ENCODE measurements at places on chromosomes 12 and 14. TPM values are rescaled to one million over a fixed set of nuclear protein-coding genes. Genes with fewer than 3 reads are reported as not detected.
A peak's percentile ranks its signal among the peaks of the same experiment; 100 is the strongest.

DNA sequence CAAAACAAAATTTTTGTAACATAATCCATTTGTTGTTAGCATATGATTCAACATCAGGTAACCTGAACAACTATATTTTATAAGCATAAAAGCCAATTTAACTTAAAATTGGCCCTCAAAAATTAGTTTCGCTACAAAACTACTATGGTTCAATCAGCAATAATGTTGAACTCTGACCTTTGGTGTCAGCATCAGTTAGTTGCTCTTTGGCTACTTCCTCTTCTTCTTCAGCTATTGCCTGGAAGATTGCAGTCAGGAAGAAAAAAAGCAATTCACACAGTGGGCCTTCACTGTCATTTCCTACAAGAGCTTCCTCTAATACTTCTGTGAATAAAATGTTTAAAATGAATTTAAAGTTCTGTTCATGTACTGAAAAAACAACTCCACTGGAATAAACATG is 78.2 kb upstream of the CFL2 start:
- H3K27ac ChIP-seq, result no peak overlapping the region
- no peaks in the 10 kb centered on the region for H3K27me3 ChIP-seq
- H3K4me3 ChIP-seq, result no peak overlapping the region
- DNase-seq, result no peak

The SERPINA9 gene
- not detected for total RNA-seq

DNA sequence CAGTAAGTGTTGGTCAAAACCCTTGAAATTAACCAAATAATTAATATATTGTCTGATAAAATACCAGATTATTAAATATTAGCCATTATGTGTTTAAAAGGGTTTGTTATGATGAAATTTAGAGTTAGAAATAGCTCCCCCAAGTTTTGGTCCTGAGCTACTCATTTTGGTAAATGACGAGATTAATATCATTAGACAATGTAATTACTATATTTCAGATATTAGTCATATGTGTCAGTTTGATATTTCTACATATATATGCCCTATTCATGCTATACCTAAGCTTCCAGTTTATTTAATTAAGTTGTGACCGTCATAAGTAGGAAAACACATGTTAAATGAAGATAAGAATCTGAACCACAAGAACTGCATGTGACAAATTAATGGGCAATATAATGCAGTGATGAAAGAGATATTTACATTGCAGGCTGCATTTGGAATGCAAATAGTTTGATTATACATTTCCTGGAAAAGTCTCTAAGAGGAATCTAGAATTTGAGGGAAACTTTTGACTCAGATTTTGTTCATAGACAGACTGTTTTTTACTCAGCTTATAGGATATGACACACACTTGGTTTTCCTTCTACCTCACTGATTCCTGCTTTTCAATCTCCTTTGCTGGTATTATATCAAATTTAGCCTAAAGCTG is 70.5 kb downstream of the TBC1D30 start:
- H3K36me3 ChIP-seq, result no peaks in the 10 kb centered on the region
- no peak overlapping the region for H3K4me3 ChIP-seq
- no peak overlapping the region for H3K27ac ChIP-seq

DNA sequence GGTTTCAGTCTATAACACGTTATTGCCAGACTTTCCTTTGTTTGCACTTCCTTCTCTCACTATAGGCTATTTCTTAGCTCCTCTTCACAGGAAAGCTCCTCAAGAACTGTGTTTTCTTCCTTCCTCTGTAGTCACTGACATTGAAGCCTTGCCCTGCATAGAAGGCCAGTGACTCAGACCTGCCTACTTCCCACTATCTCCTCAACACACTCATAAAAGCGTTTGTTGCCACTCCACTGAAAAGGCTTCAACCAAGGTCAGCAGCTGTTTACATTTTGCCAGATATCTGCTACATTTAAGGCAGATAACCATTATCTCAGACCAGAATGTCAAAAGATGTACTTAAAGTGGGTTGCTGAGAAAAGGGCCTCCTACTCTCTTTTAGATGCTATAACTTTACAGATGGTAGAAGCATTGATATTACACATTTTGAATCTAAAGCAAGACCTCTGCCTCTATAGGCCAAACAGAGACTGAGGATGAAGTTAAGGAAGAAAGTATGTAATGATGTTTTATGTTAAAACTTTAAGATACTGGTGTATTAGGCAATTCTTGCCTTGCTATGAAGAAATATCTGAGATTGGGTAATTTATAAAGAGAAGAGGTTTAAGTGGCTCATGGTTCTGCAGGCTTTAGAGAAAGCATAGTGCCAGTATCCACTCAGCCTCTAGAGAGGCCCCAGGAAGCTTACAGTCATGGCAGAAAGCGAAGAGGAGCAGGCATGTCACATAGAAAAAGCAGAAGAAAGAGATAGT is 233.3 kb upstream of the FLRT2 start:
- no peaks in the 10 kb centered on the region for H3K36me3 ChIP-seq
- no peaks in the 10 kb centered on the region for H3K27me3 ChIP-seq
- no peak overlapping the region for H3K27ac ChIP-seq
- H3K4me3 ChIP-seq, result no peak overlapping the region
- no peaks in the 10 kb centered on the region for H3K4me1 ChIP-seq
- no peak for DNase-seq

The LTBP2 gene
- total RNA-seq, result 34.7 TPM

- no peaks in the 10 kb centered on the region for H3K36me3 ChIP-seq
- DNase-seq, result peak; percentile 56
- no peaks in the 10 kb centered on the region for H3K27me3 ChIP-seq
Observed at GRCh38 chr12:49903700-49904423, at the start of gene FAIM2. Gene FAIM2 (minus strand): TSS chr12:49903900. CDS start chr12:49903792, 108 bp downstream.

DNA sequence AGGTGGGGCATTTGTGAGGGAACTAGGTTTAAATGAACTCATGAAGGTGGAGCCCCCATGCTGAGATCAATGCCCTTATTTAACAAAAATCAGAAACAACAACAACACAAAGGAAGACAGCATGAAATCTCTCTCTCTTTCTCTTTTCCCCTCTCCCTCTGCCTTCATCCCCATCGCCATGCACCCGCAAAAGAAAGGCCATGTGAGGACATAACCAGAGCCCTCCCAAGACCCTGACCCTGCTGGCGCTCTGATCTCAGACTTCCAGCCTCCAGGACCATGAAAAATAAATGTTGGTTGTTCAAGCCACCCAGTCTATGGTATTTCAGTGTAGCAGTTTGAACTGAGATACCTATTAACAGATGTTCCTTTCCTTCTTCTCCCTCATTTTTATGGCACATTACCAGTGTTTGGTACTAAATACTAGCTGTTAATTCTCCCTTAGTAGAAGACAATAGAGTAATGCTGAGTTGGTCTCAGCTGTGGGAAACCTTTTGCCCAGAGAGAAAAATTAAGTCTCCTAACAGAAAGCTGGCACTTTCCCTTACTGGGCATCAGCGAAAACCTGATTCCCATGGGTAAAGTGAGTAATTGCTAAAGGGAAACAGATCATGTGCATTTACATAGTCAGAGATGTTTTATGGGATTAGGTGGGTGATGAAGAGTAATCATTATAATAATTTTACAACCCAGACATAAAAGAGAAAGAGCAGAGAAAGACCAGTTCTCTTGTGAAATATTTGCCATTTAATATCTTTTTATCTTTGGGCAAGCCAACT is 264.0 kb upstream of the PLEKHG7 start:
- H3K27ac ChIP-seq, result no peak overlapping the region
- no peaks in the 10 kb centered on the region for H3K4me1 ChIP-seq
- no peak overlapping the region for H3K4me3 ChIP-seq
- H3K27me3 ChIP-seq, result no peaks in the 10 kb centered on the region
- no peak for DNase-seq

- no peak overlapping the region for H3K4me3 ChIP-seq
- H3K4me1 ChIP-seq, result no peaks in the 10 kb centered on the region
- no peak overlapping the region for H3K27ac ChIP-seq
- no peaks in the 10 kb centered on the region for H3K36me3 ChIP-seq
Observed at GRCh38 chr12:130981911-130982310, 28.2 kb downstream of the ADGRD1 start.

The ARHGAP9 gene
- 18.9 TPM for total RNA-seq

The DAO gene
- total RNA-seq, result 1.2 TPM

The DPPA3 gene
- not detected for total RNA-seq

- H3K27me3 ChIP-seq, result no peaks in the 10 kb centered on the region
- H3K27ac ChIP-seq, result peak overlapping the region; percentile 91
- H3K4me3 ChIP-seq, result peak overlapping the region; percentile 98
- H3K4me1 ChIP-seq, result peaks cover 33% of the 10 kb centered on the region
- DNase-seq, result no peak
Observed at GRCh38 chr12:120199595-120200306, 1.2 kb downstream of the RPLP0 start.

- no peaks in the 10 kb centered on the region for H3K4me1 ChIP-seq
- H3K36me3 ChIP-seq, result no peaks in the 10 kb centered on the region
- no peak overlapping the region for H3K27ac ChIP-seq
- no peak overlapping the region for H3K4me3 ChIP-seq
- DNase-seq, result peak; percentile 23
Observed at GRCh38 chr14:94548131-94548998, 12.9 kb upstream of the SERPINA4 start.

DNA sequence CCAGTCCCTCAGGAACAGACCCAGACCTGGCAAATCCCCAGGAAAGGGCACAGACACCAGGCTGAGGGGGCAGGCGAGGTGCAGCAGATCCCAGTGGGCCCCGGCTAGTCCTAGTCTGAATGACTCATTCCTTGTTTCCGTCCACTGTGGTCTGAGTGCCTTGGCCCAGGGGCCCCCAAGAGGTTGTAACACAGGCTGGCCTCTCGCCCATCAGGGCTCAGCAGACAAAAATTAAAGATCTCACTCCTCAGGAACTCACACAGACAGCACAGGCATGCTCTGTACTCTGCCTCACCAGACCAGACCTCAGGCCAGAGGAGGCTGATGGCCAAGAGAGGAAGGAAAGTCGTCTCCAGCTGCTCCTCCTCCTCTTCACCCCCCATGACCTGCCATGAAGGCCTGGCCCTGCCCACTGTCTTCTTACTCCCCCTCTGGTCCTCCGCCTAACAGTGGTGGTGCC is 7.7 kb upstream of the LTBP2 start:
- peak; percentile 79 for DNase-seq
- no peaks in the 10 kb centered on the region for H3K27me3 ChIP-seq
- no peak overlapping the region for H3K27ac ChIP-seq
- no peak overlapping the region for H3K4me3 ChIP-seq
- no peaks in the 10 kb centered on the region for H3K36me3 ChIP-seq
- H3K4me1 ChIP-seq, result peaks cover 4% of the 10 kb centered on the region

The SERPINA12 gene
- total RNA-seq, result not detected

DNA sequence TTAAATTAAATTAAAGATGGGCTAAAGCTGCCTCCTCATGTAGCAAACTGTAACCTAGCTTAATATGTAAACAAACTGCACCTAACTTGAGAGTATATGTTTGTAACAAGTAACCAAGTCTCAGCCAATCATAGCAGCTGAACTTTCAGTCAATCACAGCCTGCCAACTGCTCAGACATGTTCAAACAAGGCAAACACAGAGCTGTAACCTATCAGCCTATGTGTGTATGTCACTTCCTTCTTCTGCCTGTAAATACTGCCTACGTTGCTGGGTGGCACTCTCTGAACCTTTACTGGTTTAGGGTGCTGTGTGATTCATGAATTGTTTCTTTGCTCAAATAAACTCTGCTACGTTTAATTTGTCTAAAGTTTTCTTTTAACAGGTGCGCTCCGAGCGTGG is 2.9 kb downstream of the SERPINA6 start:
- no peak overlapping the region for H3K27ac ChIP-seq
- DNase-seq, result no peak
- H3K27me3 ChIP-seq, result no peaks in the 10 kb centered on the region
- H3K36me3 ChIP-seq, result no peaks in the 10 kb centered on the region
- H3K4me3 ChIP-seq, result no peak overlapping the region
- no peaks in the 10 kb centered on the region for H3K4me1 ChIP-seq

DNA sequence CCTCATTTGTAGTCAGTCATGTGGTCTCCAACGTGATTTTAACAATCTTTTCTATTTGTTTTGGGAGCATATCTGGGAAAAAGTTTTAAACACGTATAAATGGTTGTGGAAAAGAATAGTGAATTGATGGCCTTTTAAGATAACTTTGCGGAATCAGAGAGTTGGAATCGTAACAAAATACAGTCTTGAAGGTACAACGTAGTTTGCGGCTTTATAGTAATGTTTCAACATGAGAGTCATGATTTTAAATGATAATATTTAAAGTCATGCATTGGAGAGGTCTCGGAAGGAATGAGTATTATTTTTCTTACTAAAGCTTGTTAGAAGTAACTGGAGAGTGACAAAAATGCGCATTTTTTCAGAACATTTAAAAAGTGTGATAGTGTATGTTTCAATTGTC is 1.6 kb downstream of the AEBP2 start:
- H3K4me1 ChIP-seq, result no peaks in the 10 kb centered on the region
- no peak for DNase-seq
- H3K4me3 ChIP-seq, result peak overlapping the region; percentile 97
- no peaks in the 10 kb centered on the region for H3K36me3 ChIP-seq
- no peak overlapping the region for H3K27ac ChIP-seq

DNA sequence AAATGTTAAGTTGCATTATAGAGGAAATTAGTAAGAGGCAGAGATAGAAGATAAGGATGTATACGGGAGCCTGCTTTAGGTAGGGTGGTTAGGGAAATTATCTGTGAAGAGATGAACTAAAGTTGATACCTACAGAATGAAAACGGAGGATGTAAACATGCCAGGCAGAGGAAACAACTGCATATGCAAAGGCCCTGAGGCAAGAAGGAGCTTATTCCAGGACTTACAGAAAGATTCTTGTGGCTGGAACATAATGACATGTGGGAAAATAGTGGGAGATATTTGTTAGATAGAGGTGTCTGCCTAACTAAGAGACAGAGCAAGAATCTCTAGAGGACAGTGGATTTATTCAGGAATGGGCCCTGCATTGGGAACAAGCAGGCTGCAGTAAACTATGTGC is 16.2 kb upstream of the SERPINA1 start:
- no peak for DNase-seq
- H3K36me3 ChIP-seq, result no peaks in the 10 kb centered on the region
- H3K27ac ChIP-seq, result no peak overlapping the region
- no peaks in the 10 kb centered on the region for H3K27me3 ChIP-seq
- H3K4me1 ChIP-seq, result no peaks in the 10 kb centered on the region
- H3K4me3 ChIP-seq, result no peak overlapping the region

DNA sequence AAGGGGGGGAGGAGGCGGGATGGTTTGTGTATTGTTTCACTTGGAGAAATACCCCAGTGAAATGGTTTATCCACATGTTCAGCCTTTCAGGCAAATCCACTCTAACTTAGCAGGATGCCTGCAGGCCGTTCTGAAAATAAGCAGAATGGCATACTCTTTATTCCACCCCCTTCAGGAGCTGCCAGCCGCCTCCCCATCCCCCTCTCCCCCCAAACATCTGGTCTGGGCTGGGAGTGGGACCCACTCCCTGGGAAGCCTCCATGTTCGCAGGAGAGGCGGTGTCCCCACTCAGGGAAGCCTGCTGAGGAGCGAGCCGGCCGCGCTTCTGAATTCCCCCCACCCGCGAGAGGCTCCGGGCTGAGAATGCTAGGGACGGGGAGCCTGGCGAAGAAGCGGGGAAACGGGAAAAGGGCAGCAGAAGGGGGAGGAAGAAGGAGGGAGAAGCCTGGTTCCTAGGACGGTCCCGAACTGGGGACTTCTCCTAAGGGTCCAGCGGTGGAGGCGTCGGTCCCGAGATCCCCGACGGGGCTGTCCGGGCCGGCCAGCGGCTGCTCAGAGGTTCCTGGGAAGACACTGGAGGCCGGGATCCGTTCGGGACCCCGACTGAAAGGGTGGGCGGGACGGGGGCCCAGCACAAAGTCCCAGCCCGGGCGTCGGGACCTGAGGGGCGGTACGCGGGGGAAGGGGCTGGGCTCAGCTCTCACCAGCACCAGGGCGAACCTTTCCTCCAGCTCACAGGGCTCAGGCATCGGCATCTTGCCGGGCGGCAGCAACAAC is 666 bp downstream of the FMNL3 start:
- no peaks in the 10 kb centered on the region for H3K27me3 ChIP-seq
- H3K27ac ChIP-seq, result peak overlapping the region; percentile 88
- H3K36me3 ChIP-seq, result no peaks in the 10 kb centered on the region
- H3K4me1 ChIP-seq, result peaks cover 18% of the 10 kb centered on the region
- peak; percentile 57 for DNase-seq
- peak overlapping the region; percentile 94 for H3K4me3 ChIP-seq

Measured in Peyer's patch (tissue), 4 donors.